ENCODE measurements at places on chromosomes 2 and 18.

DNA sequence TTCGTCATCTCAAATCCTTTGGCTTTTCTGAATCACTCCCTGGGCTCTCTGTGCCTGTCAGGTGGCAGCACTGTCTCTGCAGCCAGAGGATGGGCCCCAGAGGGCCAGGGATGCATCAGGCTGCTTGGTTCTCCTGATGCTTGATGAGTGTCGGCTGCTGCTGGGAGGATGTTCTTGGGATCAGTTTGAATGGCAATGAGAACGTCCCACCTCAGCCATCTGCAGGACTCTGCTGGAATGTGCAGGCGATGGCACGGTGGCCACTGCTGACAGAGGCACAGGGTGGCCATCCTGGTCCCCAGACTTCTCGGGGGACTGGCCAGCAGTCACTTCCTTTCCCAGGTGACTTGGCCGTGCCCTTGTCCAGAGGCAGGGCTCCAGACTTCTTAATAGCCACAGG, 146.0 kb downstream of the FAM210A start:
- no peak for DNase-seq

DNA sequence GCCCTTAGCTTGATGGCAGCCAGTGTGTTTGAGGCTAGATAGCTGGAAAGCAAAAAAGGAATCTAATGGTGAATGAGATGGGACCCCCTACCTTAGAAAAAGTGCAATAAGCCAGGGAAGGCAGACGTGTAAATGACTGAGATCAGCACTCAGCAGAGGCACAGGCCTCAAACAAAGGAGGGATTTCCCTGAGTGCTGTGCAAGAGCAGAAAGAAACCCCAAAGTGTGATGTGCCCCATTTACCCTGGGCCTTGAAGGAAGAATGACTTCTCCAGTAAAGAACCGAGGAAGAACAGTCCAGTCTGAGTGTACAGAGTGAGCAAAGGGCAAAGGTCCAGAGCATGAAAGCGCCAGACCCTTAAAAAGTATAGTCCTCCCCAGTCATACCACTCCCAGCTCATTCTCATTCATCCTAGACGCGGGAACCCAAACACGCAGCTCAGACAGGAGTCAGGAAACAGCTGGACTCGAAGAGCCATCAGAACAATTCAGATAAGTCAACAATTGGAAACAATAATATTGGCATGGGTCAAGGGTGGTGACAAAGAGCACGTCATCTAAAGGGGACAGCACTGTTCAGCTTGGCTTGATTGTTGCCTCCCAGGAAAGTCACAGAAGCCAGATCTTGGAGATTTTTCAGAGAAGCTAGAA, 121.7 kb downstream of the INO80D start:
- DNase-seq: no peak

- no peak for DNase-seq
Observed at GRCh38 chr18:5315838-5316237, 20.3 kb upstream of the ZBTB14 start.

DNA sequence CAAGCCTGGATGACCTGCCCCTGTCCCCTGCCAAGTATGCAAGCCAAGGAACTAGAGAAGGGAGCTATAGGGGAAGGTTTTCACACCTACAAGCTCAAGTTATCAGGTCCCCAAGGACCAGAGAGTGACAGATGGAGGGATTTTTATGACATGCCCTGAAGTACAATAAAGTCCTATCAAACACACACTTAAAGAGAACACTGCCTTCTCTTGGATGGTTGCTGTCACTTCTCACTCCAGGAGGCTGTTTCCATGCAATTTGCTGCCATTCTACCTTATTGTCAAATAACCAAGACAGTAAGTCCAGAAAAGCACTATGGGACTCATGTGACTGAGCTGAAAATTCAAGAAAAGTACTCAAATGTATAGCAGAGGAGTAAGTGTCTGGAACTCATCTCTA, 76.6 kb upstream of the DDX18 start:
- DNase-seq: no peak

GRCh38 chr2:169910109-169910799, 83.0 kb downstream of the UBR3 start:
- DNase-seq: no peak

DNA sequence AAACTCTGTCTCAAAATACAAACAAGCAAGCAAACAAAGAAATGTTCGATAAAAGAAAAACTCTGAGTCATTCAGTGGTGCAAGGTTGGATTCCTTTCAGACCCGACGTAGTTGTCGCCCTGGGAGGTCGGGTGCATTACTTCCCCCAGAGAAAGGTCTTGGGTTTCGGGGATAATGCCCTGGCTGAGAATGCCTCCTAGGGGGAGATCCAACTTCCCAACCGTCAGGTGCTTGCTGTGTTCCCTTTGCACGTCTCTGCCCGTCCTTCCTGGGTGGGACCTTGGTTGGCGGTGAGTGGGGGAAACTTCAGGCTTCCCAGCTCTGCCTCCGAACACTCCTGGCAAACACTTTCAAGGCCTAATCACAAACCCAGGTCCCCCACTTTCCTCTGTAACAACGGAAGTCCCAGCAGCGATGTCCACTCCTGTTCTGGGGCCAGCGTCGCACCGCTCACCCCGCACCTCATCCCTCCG, 609 bp downstream of the TPGS2 start:
- DNase-seq: no peak

- DNase-seq: no peak
Observed at GRCh38 chr2:183812091-183812490, 687.8 kb downstream of the NUP35 start.

- DNase-seq: no peak
Observed at GRCh38 chr2:235677276-235677788, 183.5 kb downstream of the AGAP1 start.

- DNase-seq: no peak
Observed at GRCh38 chr2:3210257-3210656, 167.4 kb downstream of the EIPR1 start.

- no peak for DNase-seq
Observed at GRCh38 chr2:200127848-200128247, 172.5 kb downstream of the MAIP1 start.

- peak; percentile 45 for DNase-seq
Observed at GRCh38 chr2:182324665-182325064, 102.2 kb downstream of the PDE1A start.

- no peak for DNase-seq
Observed at GRCh38 chr18:28032177-28032576, 144.8 kb downstream of the CDH2 start.

DNA sequence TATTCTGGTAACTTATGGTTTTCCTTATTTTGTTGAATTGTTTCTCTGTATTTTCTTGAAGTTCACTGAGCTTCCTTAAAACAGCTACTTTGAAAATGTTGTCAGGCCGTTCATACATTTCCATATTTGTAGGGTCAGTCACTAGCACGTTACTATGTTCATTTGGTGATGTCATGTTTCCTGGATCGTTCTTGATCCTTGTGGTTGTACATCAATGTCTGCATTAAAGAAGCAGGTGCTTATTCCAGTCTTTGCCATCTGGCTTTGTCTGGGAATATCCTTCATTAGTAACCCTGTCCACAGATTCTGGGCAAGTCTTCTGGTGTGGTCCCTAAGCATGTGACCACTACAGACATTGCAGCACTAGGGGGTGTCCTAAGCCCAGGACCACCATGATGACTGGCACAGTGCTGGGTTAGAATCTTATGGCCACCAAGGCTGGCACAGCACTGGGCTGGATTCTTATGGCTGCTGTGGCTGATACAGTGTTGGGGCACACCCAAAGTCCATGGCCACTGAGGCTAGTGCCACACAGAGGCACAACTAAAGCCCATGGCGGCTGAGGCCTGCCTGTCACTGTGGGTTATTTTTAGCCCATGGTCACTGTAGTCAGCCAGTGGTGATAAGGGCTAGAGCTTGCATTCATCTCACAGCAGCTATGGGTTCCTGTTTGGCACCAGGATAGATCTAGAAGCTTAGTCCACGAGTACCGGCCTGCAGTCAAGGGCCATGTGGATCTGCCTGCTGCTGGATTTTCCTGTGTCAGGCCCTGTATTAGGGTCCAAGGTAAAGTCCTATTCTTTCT, 13.2 kb downstream of the VWA3B start:
- no peak for DNase-seq

GRCh38 chr18:33010149-33010548, 237.3 kb upstream of the KLHL14 start:
- no peak for DNase-seq

GRCh38 chr2:213219816-213220215, 64.4 kb upstream of the SPAG16 start:
- no peak for DNase-seq

- no peak for DNase-seq
Observed at GRCh38 chr2:41878056-41878455, 169.8 kb upstream of the PKDCC start.

GRCh38 chr2:98769784-98770183, 38.9 kb upstream of the MGAT4A start:
- no peak for DNase-seq

GRCh38 chr2:182144041-182144775, 158.6 kb downstream of the PPP1R1C start:
- no peak for DNase-seq

DNA sequence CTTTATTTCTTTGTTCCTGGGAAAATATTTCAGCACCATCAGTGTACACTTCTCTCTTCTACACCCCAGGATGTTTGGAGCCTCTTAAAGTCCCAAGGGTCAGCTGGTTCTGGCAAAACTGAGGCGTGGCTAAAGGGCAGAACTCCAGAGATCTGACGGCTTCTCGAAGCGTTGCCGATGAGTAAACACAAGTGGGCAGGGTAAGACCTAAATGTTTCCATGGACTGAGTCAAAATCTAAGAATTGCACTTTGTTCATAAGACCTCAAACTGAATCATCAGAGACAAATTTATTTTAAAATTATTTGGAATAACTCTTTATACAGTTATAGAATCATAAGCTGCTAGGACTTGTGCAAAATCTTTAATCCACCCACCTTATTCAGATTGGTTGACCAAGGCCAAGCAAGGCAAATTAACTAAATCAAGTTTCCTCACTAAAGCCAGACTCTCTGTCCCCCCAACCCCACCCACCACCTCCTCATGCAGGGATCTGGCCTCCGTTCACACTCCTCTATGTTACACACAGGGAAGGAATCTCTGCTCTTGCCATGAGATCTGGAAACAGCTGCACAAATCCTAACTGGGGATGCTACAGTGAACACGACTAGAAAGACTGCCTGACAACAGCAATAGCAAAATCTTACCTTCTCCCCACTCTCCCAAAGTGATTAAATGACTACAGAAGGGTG, 342.6 kb upstream of the KLHL29 start:
- DNase-seq: no peak

- no peak for DNase-seq
Observed at GRCh38 chr2:218027426-218028188, 24.8 kb upstream of the TNS1 start.

GRCh38 chr2:21047141-21048009, 3.5 kb upstream of the APOB start:
- DNase-seq: no peak

DNA sequence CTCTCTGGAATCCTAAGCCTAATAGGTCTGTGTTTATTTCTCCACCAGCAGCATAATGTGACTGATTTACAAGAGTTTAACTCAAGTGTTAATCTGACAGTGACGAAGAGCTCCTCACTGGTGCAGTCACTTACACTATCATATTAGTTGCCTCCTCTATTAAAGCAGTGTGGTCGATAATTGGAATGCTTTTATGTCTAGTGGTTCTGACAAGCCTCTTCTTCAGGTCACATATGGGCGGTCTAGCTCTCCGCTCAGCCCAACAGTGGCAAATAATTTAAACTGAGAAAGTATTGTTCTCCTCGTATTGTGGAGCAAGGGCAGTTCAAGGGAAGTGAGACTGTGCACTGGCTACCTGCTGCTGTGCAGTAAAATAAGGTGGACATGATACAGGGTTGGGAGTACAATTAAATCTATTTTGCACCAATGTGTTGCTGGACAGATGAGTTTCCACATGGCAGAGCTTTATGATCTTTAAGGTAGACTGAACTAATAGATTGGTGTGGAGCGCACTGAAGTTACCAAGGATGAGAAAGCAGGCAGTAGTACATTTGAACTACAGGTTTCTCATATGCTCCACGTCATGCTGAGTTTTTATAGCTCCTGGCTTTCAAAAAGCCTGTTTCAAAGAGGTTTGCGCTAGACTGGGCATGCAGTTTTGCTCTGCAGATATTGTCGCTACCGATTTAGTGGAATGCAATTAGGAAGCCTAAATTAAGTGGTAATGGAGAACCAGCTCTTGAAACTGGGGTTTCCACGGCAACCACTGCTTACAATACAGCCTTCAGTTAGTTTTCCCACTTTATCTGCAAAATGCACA, 151.7 kb upstream of the POU3F3 start:
- no peak for DNase-seq

GRCh38 chr18:48983793-48984437, 33.1 kb upstream of the SMAD7 start:
- no peak for DNase-seq

GRCh38 chr2:88168386-88168785, 1.8 kb upstream of the THNSL2 start:
- no peak for DNase-seq

GRCh38 chr18:13578400-13578799, 148.0 kb downstream of the FAM210A start:
- no peak for DNase-seq

DNA sequence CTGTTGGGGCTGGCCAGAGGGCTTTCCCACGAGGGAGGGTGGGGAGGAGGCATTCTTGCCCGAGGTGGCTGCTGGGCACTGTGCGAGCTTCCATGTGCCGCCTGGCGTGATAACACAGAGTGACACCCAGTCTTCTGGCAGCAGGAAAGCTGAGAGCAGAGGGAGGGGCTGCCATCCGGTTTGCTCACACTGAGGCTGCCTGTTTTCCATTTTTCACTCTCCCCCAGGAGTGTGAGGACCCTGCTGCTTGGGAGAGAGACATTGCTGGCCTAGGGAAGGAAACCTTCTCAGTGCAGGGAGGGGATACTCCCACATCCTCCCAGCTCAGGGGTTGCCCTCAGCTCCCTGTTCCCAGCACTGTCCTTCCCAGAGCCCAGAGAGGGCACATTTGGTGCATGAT, 73.1 kb downstream of the INHBB start:
- DNase-seq: no peak

DNA sequence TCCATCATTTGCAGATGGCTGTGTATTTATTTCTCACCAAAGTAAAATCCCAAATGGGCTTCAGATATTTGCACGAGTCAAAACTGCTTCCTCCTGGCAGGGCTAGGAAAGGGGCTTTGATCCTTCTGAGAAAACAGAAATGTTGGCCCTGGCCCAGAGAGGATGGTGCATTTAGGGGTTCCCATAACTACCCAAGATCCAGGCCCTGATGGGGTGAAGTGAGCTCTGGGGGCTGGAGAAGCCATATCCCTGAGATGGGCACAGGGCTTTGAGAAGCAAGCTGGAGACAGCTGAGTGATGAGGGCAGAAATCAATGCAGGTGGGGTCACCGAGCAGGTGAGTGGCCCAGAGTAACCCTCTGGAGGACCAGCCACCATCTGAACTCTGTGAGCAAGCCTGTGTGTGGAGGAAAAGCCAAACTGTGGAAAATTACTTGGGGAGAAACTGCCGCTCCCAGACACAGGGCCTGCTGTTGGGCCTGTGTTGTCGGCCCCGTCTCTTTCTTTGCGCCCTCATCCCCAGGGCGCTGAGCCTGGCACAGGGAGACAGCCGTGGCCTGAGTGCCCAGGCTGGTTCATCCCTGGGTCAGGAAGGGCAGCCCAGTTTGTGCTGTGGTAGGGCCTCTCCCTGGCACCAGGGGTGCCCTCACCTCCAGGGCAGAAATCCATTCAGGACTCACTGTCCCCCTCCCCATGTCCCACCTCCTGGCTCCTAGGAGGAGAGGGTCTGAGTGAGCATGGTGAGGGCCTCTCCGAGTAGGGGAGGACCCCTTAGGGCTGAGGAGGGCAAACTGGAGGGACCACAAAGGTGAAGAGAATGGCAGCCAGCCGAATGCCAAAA, 167.8 kb upstream of the HAAO start:
- DNase-seq: no peak
